ENCODE measurements at places on chromosomes 16 and 17.

DNA sequence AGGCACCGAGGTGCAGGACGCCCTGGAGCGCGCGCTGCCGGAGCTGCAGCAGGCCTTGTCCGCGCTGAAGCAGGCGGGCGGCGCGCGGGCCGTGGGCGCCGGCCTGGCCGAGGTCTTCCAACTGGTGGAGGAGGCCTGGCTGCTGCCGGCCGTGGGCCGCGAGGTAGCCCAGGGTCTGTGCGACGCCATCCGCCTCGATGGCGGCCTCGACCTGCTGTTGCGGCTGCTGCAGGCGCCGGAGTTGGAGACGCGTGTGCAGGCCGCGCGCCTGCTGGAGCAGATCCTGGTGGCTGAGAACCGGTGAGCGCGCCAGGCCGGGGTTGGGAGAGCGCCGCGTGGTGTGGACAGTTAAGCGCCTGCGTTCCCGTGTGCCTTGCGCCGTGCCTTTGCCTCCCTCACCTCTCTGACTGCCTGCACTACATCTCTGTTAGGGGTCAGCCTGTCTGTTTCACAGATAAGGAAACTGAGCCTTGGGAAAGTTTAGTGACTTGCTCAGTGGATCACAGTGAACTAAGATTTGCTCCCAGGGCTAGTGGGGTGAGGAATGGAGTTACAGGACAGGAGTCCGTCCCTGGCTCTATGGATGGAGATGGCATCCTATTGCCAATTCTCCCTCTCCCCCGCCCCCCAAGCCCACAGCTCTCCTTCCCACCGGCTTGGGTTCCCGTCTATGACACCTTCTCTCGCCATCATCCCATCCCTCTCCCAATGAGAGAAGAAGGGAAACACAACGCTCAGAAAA lies 880 bp downstream of the SARM1 start:
- DNase-seq: no peak

DNA sequence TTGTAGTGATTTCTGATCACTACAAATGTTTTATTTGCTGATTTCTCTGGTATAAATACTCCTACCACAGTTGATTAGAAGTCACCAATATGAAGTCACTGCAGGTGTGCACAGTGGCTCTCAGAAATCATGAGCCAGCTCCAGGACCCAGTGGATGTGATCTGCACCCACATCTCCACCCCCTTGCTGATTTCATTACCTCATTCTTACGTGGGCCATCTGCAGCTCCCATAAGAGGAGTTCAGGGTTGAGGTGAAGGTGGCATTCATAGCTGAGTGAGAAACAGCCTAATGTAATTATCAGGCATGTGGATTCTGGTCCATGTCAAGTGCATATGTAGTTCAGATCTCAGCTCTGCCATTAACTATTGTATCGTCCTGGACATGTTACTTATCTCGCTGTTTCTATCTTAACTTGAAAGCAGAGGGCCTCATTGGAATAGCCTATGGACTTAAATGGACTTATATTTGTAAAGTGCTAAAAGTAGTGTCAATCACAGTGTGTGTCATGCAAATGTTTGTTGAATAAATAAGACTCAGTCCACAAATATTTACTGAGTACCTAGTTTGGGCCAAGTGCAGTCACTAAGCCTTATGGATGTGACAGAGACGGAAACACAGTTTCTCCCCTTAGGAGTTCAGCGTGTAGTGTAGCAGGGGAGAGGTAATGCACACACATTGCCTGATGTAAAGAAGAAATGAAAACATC lies 40.7 kb upstream of the ZKSCAN2 start:
- DNase-seq: no peak

DNA sequence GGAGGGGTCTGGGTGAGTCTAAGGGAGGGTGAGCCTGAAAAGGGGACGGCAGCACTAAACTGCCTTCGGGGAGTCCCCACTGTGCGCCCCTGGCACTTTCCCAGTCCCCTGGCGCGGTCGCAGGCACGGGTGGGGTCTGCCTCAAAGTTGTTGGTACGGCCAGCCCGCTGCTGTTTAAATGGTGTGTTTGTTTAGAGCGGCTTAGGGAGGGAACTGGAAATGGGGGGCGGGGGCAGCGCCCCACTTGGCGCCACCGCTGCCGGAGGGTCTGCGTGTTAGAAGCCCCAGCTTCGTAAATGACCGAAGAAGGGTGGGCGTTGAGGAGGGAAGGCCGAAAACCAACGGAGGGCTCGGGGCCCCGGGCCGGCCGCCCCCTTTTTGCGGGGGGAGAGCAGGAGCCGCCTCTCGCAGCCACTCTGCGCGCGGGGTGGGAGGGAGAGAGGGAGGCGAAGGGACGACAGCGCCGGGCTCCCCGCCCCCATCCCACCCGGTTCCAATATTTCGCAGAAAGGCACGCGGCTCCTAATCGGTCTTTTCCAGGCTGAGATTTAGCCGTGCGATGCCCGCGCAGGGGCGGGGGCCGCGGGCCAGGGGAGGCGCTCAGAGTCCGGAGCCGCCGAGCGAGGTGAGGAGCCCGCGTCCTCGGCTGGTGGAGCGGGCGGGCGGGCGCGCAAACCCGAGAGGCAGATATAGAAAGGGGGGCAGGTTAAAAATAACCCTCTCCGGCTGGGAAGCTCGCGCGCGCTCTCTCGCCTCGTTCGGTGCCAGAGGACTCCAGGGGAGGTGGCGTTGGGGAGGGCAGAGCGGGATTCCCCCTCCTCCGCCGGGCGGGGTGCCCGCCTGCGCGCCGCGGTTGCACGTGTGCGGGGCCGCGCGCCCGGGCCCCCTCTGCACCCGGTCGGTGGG lies 54.9 kb downstream of the SREBF1 start:
- DNase-seq: peak; percentile 22

- DNase-seq: peak; percentile 89
These were observed at the start of gene CDC42EP4 for GRCh38 chr17:73311781-73312641. Gene CDC42EP4, minus strand, starts transcription at chr17:73312001. Its CDS starts 25,501 bp downstream, at chr17:73286500.

GRCh38 chr16:54424043-54424451 lies 137.5 kb upstream of the IRX3 start:
- no peak for DNase-seq

GRCh38 chr17:12995106-12995895 lies 22.5 kb downstream of the ELAC2 start:
- DNase-seq: no peak

- DNase-seq: no peak
These were observed 249.5 kb downstream of the CA10 start for GRCh38 chr17:51908841-51909537.

- DNase-seq: no peak
These were observed 130.8 kb downstream of the SDK2 start for GRCh38 chr17:73513426-73513825.

GRCh38 chr17:30519707-30520106 lies 42.5 kb downstream of the GOSR1 start:
- peak; percentile 96 for DNase-seq

GRCh38 chr16:30834130-30834740 lies 47.2 kb upstream of the ZNF629 start:
- no peak for DNase-seq

GRCh38 chr17:41681776-41682175 lies 6.9 kb upstream of the EIF1 start:
- no peak for DNase-seq

DNA sequence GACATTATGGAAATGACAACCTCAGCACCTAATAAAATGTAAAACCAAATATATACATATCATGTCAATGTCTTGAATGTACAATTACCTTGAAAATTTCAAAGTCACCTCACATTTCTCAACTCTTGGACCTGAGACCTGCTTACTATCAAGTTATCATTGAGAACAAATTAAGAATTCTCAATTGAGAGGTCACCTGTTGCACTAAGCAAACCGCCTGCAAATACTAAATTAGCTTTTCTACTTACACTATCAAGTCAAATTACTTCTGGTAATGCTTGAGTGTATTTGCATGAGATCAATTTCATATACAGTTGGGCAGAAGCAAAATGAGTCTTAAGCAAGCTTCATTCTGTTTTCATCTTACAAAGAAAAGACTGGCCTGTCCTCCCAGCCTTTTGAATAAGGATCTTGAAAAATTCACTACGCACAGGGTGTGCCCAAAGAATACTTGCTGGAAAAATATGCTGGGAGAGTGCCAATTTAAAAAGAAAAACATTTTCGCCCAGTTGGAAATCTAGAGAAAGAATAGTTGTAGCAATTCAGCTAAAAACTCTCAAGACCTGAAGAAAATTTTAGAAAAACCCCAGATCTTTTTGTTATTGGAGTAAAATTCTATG lies 35.7 kb downstream of the KANSL1 start:
- peak; percentile 66 for DNase-seq

GRCh38 chr16:66603537-66604375 lies 748 bp upstream of the CMTM3 start:
- no peak for DNase-seq

DNA sequence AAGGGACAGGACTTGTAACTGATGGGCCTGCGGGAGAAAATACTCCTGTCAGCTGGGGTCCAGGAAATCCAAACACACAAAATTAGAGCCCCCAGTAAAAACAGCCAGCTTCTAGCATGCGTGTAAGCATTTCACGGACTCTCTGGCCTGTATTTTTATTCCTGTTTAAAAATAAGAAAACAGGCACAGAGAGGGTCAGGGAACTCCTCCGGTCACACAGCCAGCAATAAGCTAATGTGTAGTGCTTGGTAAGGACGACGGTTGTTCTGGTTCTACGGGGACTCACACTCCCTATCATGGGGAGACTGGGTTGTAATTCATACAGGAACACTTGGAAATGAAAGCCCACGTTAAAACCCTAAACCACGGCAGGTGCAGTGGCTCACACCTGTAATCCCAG lies 1.5 kb upstream of the TCF25 start:
- no peak for DNase-seq

- no peak for DNase-seq
These were observed 30.4 kb downstream of the LITAF start for GRCh38 chr16:11556214-11556819.

DNA sequence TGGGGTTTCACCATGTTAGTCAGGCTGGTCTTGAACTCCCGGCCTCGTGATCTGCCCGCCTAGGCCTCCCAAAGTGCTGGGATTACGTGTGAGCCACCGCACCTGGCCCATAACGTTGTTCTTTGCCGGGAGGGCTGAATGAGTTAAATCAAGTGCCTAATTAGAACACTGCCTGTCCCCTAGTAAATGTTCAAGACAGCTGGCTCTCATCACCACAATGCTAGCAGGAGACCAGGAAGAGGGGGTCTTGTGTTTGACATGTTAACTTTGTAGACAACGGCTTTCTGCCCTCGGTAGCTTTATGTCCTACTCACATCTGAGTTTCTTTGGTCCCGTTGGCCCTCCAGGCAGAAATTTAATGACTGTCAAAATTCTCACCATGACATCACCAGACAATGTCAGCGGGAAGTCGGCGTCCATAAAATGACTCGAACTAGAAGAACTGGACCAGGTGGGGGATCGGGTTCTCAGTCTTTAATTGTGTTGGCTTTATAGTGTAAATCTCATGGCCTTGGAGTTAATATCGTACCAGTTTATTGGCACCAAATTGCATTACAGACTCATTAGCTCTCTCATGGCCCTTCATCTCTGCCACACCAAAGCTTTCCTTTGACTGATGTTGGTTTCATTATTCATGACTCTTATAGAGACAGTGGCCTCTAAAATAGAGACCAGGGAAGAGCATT lies 11.4 kb upstream of the ITPRIPL2 start:
- no peak for DNase-seq

DNA sequence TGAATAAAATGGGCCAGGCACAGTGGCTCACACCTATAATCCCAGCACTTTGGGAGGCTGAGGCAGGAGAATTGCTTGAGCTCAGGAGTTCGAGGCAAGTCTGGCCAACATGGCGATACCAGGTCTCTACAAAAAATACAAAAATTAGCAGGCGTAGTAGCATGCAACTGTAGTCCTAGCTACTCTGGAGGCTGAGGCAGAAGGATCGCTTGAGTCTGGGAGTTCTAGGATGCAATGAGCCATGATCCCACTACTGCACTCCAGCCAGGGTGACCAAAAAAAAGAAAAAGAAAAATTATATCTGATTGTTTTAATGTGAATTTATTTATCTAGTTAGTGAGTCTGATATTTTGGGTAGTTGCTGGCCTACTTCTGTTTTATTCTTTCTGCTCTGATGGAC lies 7.0 kb downstream of the IL34 start:
- no peak for DNase-seq

GRCh38 chr16:57694725-57695679 lies at the start of gene DRC7:
Gene DRC7, plus strand, starts transcription at chr16:57694806. Its CDS starts 3,144 bp downstream, at chr16:57697950.
- DNase-seq: no peak

- no peak for DNase-seq
These were observed 14.8 kb downstream of the DNAI2 start for GRCh38 chr17:74288785-74289184.

DNA sequence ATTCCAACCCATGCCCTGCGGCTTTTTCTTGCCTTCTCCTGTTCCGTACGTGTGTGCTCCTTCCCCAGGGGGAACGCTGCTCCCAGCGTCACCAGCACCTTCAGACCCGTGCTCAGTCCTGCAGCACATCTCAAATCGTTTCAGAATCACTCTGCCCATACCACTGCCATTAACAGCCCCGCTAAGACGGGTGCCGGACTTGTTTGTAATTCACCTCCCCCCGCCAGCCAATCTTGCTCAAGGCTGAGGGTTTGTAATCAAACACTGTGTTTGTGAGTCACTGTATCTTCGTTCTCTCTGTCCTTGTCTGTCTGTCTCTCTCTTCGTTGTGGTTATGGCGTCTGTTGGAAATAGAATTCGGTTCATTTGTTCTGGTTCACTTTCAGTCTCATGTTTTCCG lies 17.3 kb downstream of the CARD14 start:
- DNase-seq: peak; percentile 16

DNA sequence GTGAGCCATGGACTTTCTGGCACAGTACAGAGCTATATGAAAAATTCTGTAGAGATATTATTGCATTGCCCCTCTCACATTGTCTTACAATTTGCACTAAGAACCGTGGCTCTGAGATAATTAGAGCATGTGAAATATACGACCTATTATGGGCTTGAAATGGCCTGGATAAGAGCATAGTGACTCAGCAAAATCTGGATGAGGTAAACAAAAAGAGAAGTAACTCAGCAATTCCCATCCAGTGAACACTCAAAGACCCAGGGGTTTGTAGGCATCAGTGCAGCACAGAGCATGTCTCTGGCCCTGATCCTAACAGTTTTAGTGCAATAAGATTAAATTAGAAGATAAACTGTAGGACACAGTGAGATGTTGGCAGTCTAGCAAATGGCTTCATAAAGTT lies 317.2 kb upstream of the MYOCD start:
- no peak for DNase-seq

DNA sequence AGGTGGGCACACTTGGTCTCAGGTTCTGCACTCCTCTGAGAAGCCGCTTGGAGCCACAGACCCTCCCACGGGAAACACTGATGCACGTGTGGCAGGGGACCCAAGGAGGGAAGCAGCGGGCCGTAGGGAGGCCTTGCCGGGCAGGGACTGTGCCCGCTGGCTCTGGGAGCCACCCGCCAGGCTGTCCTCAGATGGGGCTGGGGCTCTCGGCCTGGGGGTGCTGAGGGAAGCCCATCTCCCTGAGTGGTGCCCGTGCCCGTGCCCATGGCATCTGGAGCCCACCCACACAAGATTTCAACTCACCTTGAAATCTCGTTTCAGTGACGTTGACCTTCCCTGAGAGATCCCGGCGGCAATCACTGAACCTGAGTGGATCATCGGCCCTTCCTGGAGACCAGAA lies 12.6 kb upstream of the CCDC154 start:
- DNase-seq: no peak

- DNase-seq: peak; percentile 91
These were observed 171.7 kb downstream of the ZFHX3 start for GRCh38 chr16:72876221-72876620.

- DNase-seq: no peak
These were observed 4.2 kb upstream of the SPAG9 start for GRCh38 chr17:51124640-51125503.

GRCh38 chr16:89013111-89013510 lies 36.1 kb upstream of the CBFA2T3 start:
- no peak for DNase-seq

- no peak for DNase-seq
These were observed 55.0 kb upstream of the RPL38 start for GRCh38 chr17:74148446-74148845.
